Stomach (tissue), 19 donors: ENCODE measurements at places on chromosomes 16 and 17. TPM values are rescaled to one million over a fixed set of nuclear protein-coding genes. Genes with fewer than 3 reads are reported as not detected.
A peak's percentile ranks its signal among the peaks of the same experiment; 100 is the strongest.

Gene GCGR
- not detected for total RNA-seq

GRCh38 chr16:83541231-83541630 is 266.5 kb upstream of the HSBP1 start:
- DNase-seq: no peak

Gene ZNF48
- total RNA-seq: 4.0 TPM

- DNase-seq: no peak
These were observed 210.2 kb downstream of the KATNIP start for GRCh38 chr16:27759967-27760788.

Gene TBX4
- total RNA-seq: not detected

Gene KRTAP2-2
- not detected for total RNA-seq

DNA sequence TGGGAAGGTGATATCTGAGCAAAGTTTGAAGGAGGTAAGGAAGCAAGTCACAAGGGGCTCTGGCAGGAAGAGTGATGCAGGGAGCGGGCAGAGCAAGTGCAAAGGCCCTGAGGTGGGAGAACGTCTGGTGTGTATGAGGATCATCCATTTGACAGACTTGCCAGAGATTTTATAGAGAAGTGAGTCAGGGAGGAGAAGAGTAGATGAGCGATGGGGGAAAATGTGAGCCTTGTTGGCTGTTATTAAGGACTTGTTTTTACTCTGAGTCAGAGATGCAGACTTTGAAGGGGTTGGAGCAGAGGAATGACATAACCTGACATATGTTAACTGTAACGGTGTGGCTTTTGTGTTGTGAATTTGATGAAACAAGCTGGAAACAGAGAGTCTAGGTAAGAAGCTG is 3.5 kb upstream of the CLEC10A start:
- no peak for DNase-seq

Gene NUFIP2
- total RNA-seq: 39.7 TPM

DNA sequence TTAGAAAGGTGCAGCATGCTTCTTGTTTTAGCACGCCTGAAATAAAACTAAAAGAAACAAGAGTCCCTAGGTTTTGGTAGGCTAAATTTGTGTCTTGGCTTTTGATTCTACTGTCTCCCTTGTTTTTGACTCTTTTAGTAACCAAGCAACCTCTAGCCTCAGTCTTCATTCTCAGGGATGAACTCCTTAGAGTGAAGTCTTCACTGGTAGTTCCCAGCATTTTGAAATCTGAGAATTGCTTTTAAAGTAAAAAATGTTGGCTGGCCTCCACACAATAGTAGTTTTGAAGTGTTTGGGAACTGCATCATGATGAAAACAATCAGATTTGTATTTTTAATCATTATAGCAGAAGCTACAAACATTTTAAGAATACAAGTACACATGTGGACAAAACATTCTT is 6.1 kb upstream of the CDR2 start:
- DNase-seq: peak; percentile 28

Gene MYH3
- 4.1 TPM for total RNA-seq

- no peak for DNase-seq
These were observed 232.9 kb downstream of the UTP18 start for GRCh38 chr17:51493206-51493605.

Gene KRTAP4-12
- not detected for total RNA-seq

GRCh38 chr17:76556765-76557367 is 17.0 kb downstream of the PRCD start:
- DNase-seq: peak; percentile 36

Gene SLC47A1
- total RNA-seq: 0.55 TPM

Gene SHCBP1
- total RNA-seq: 9.4 TPM

DNA sequence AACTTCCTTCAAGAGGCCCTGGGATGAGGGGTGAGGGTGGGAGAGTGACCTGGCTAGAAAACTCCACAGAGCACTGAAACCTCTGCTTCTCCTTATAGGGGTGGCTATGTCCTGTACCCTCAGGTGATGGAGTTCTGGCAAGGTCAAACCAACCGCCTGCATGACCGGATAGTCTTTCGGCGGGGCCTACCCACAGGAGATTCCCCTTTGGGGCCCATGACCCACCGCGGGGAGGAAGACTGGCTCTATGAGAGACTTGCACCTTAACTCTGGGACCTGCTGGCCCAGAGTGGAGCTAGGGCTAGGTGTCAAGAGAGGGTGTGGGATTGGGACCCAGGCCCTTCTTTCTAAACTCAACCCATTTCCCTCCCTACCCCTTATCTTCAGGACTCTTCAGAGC is 5.1 kb downstream of the PNPO start:
- DNase-seq: no peak

Gene C16orf86
- total RNA-seq: not detected

- peak; percentile 26 for DNase-seq
These were observed 74.5 kb upstream of the C17orf78 start for GRCh38 chr17:37301288-37301687.

Gene MRM3
- 12.2 TPM for total RNA-seq

DNA sequence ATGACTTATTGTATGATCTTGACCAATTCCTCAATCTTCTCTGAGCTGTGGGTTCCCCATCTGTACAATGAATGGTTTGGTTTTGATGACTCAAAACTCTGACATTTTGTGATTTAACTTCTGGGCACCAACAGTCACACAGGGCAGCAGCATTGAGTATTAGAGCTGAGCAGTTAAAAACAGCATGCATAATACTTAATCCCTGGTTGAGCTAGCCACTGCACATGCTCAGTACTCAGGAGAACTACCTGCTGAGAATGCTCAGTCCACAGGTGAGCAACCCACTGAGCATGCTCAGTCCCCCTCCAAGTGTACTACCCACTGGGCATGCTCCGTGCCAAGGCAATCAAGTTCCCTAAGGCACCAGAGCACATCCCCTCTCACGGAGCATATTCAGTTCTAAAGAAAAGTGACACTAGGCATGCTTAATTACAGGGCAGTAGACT is 68.7 kb downstream of the AIPL1 start:
- DNase-seq: no peak

DNA sequence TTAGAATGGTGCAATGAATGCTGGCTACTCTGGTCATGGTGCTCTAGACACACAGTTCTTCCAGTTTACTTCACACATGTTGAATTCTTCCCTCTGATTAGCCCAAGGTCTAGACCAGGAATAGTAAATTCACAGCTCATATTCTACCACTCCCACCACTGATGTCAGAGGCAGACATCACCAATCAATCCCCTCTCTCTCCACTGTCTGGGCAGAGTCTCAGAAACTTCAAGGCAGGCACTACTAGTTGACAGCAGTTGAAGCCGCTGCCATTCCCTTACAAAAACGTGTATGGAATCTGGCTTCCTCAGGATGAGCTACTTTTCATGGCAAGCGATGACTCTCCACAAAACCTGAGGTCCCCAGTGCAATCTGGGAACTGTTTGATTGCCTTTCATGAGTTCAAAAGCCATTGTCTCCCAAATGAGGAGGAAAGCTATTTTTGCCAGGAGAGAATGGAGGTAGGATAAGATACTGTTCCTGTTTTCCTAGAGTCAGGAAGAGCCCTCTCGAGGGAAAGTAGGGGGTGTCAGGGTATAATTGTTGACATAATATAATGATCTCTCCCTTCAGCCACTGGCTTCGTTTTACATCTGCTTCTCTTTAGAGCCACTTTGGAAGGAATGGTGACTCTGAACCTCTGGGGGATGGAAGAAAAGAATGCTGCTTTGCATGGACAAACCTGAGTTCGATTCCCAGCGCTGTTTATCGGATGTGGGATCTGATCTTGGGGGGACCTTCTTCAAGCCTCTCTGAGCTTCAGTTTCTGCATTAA is 90.0 kb downstream of the FOXL1 start:
- DNase-seq: no peak

- DNase-seq: no peak
These were observed 122.4 kb downstream of the WWOX start for GRCh38 chr16:78221892-78222291.

DNA sequence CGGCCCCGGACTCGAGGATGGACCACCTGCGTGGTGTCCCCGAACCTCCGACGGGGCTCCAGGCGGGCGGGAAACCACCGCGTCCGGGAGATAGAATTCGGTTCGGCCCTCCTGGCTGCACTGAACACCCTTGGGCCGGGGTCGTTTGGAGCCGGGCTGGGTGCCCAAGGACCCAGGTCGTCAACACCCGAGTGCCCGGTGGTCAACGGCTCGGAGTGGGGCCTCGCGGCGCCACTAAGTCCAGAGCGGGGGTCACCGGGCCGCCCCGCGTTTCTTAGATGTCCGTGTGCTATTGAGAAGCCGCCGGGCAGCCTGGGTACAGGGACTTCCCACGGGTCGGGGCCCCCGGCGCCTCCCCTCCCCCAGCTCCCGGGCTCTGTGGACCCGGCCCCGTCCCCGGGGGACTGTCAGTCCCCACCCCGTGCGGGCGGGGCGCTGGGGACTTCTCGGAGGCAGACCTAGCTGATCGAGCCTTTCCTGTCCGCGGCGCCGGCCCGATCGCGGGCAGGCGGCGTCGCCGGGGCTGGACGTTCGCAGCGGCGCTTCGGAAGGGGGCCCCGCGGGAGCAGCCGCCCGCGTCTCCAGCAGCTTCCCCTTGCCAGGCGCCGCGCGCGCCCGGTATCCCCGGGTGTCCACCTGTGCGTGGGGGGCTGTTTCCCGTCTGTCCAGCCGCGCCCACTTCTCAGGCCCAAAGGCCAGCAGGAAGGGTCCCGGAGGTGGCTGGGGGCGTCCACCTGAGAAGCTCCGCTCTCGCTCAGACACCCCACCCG is 655 bp upstream of the NPTX1 start:
- DNase-seq: peak; percentile 47

- DNase-seq: peak; percentile 58
These were observed at the start of gene APOBR for GRCh38 chr16:28494121-28494851. TSS of gene APOBR (plus strand) at chr16:28494643. CDS start at chr16:28494682, 39 bp downstream.

DNA sequence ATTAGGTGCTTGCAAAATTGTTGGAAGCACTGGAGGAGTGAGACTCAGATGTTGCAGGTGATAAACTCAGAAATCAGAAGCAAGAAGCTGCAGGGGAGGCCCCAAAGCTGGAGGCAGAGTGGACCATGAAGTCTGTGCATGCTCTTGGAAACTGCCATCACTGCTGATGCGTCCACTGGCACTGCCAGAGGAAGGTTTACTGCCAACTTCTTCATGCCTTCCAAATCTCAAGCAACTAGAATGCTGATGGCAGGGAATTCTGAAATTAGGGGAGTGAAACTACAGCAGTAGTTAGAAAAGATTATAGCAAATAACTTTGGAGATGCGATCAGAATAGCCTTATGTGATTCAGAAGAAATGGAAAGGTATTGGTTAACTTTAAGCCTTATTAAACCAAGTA is 277.1 kb upstream of the SDK2 start:
- DNase-seq: no peak

GRCh38 chr16:14564861-14565687 is 65.0 kb downstream of the PARN start:
- DNase-seq: no peak

DNA sequence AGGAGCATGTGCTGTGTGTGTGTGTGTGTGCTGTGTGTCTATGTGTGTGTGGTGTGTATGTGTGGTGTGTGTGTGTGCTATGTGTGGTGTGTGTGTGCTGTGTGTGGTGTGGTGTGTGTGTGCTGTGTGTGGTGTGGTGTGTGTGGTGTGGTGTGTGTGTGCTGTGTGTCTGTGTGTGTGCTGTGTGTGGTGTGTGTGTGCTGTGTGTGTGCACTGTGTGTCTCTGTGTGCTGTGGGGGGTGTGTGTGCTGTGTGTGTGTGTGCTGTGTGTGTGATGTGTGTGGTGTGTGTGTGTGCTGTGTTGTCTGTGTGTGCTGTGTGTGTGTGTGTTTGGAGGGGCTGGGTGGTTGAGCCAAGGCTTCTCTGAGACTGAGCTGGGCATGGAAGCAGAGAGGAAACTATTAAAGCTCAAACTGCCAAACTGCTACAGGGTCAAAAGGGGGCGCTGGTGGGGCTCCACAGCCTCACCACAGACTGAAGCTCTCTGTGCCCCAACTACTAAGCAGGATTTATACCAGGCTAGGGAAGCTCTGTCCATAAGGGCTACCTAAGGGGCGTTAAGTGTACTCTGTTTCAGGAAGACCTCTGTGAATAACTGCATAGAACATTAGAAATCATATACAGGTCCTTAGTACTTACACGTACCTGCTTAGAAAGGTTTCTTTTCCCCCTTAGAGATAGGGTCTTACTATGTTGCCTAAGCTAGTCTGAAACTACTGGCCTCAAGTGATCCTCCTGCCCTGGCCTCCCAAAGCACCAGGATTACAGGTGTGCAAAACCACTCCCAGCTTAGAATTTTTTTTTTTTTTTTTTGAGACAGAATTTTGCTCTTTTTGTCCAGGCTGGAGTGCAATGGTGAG is 27.8 kb upstream of the GHDC start:
- DNase-seq: peak; percentile 55

Gene PPP1R27
- not detected for total RNA-seq

GRCh38 chr17:39648616-39649366 is 11.8 kb downstream of the STARD3 start:
- DNase-seq: no peak

Gene ADORA2B
- total RNA-seq: 3.5 TPM

Gene KRTAP9-7
- total RNA-seq: not detected

Gene MT1X
- total RNA-seq: 281 TPM

GRCh38 chr16:28623172-28623711 is 13.4 kb upstream of the SULT1A1 start:
- peak; percentile 77 for DNase-seq

- peak; percentile 91 for DNase-seq
These were observed 8.6 kb upstream of the ABCC3 start for GRCh38 chr17:50626037-50626574.

DNA sequence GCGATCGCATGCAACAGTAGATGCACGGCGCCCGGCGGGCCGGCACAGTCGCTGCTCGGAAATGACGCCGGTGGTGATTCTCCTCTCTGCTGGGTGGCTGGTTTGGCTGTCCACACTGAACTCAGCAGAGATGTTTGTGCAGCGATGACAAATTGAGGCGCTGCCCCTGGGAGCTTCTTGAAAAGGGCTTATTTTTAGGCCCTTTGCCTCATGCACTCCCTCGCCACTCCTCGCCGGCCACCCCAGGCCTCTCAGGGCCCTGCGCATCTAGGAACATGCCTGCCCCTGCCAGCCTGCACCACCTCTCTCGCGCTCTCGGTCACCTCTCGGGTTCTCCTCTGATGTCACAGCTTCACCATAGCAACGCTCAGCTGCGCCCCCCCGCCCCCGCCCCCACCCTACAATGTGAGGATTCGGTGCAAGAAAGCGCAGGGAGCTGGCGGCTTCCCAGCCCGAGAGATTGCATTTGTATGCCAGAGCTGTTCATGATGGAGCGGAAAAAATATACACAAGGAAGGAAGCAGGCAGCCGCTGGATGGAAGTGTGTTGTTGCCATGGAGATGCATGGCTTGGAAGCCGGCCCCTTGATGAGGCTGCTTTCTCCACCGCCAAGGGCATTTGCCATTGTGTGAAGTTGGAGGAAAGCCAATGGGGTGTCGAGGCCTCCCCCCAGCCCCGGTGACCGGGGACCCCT is 81.3 kb upstream of the PLCG2 start:
- no peak for DNase-seq
